Kidney (tissue), 22 donors: ENCODE measurements at places on chromosomes 11 and 22. TPM values are rescaled to one million over a fixed set of nuclear protein-coding genes. Genes with fewer than 3 reads are reported as not detected.

RTN4R gene
- total RNA-seq: 1.2 TPM

DNA sequence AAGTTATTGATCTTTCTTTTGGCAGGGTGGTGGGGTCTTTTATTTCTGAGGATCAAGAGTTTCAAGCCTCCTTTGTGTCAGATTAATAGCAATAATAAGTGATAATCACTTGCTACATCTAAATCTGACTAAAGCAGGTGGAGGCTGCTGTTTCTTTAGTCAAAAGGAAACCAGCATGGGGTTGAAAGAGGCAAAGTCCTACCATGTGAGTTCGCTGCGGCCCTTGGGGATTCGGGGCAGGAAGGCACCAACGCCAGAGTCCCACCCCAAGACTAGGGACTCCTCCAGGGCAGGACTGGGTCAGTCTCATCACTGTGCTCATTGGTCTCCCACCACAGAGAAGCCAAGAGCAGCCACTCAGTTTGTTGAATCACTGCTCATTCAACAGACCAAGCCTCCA, 73.0 kb downstream of the TENM4 start:
- no peaks in the 10 kb centered on the region for H3K36me3 ChIP-seq
- H3K4me3 ChIP-seq: no peak overlapping the region
- H3K27ac ChIP-seq: no peak overlapping the region
- no peak for DNase-seq

C11orf42 gene
- not detected for total RNA-seq

CYP2D6 gene
- total RNA-seq: 3.2 TPM

HIC2 gene
- total RNA-seq: 4.2 TPM

DNA sequence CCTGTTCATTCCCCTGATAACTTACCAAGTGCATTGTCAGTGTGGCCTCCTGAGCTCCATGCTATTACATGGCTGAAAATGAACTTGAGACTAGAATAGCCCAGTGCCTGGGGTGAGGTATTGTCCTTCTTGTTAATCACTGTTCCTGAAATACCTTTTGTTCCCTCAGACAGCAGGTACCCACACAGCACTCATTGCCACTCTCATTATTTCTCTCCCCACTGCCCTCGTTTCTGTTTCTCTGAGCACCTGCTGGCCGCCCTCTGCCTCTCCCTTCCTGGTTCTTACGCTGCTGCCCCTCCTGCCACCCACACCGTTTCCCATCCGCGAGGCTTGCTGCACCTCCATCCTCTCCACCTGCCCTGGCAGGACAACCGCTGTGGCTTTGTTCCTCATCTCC, 36.9 kb upstream of the RAB1B start:
- H3K27me3 ChIP-seq: no peaks in the 10 kb centered on the region
- no peak overlapping the region for H3K27ac ChIP-seq
- no peak overlapping the region for H3K4me3 ChIP-seq
- peaks cover 2% of the 10 kb centered on the region for H3K36me3 ChIP-seq
- no peak for DNase-seq

DNA sequence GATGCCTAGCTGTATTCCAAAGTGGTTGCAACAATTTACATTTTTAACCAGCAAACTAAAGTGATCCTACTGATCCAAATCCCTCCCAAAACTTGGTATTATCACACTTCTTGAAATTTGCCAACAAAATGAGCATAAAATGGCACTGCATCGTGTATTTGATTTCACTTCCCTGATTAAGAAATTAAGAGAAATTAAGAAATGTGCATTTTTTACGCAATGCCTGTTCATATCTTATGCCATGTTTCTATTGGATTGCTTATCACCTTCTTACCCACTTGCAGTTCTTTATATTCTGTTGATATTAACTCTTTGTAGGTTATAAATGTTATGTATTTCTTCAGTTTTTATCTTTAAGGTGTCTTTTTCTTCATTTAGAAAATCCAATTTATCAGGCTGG, 80.6 kb downstream of the DENND5A start:
- no peaks in the 10 kb centered on the region for H3K27me3 ChIP-seq
- peaks cover 4% of the 10 kb centered on the region for H3K36me3 ChIP-seq
- DNase-seq: no peak
- H3K27ac ChIP-seq: no peak overlapping the region
- H3K4me1 ChIP-seq: no peaks in the 10 kb centered on the region

- no peaks in the 10 kb centered on the region for H3K27me3 ChIP-seq
- H3K36me3 ChIP-seq: no peaks in the 10 kb centered on the region
- H3K4me3 ChIP-seq: no peak overlapping the region
- H3K4me1 ChIP-seq: peaks cover 14% of the 10 kb centered on the region
Measured at GRCh38 chr22:17998913-17999312, 25.4 kb downstream of the MICAL3 start.

GRCh38 chr11:68314203-68315170, 2.1 kb downstream of the LRP5 start:
- DNase-seq: peak; percentile 72
- peaks cover 4% of the 10 kb centered on the region for H3K4me1 ChIP-seq
- H3K27ac ChIP-seq: peak overlapping the region; percentile 84

GATD1 gene
- 66.2 TPM for total RNA-seq

GRCh38 chr11:102539567-102539966, 9.0 kb upstream of the MMP7 start:
- no peak overlapping the region for H3K4me3 ChIP-seq
- no peak for DNase-seq
- H3K36me3 ChIP-seq: no peaks in the 10 kb centered on the region

TIRAP gene
- total RNA-seq: 12.1 TPM
